ENCODE measurements at places on chromosomes 16 and 17.
A peak's percentile ranks its signal among the peaks of the same experiment; 100 is the strongest.

DNA sequence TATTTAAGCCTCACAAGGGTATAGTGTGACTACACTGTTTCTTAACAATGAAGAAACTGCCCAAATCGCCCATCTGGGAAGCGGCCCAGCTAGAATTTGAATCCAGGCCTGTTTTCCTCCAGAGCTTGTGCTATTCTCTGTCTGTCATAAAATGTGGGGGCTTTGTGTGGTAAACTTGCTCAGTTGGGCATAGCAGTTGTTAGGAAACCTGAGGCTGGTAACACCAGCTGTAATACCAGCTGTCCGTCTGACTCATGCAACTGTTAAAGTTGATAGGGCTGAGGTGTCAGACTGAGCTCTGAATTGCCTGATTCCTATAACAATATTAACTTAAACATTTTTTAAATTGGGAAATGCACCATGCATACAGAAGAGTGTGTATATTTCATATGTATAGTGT, 9.3 kb downstream of the NOD2 start:
- H3K27me3 ChIP-seq = no peaks in the 10 kb centered on the region
- H3K27ac ChIP-seq = no peak overlapping the region
- H3K4me3 ChIP-seq = no peak overlapping the region
- H3K4me1 ChIP-seq = peaks cover 20% of the 10 kb centered on the region

- no peak overlapping the region for H3K4me3 ChIP-seq
- no peak for DNase-seq
- H3K36me3 ChIP-seq = no peaks in the 10 kb centered on the region
- H3K27me3 ChIP-seq = no peaks in the 10 kb centered on the region
- H3K27ac ChIP-seq = no peak overlapping the region
- H3K4me1 ChIP-seq = peaks cover 12% of the 10 kb centered on the region
These were observed 204.9 kb downstream of the PRKCA start for GRCh38 chr17:66507103-66507923.

- DNase-seq = no peak
- no peaks in the 10 kb centered on the region for H3K27me3 ChIP-seq
- no peaks in the 10 kb centered on the region for H3K4me1 ChIP-seq
- H3K27ac ChIP-seq = no peak overlapping the region
These were observed 48.7 kb upstream of the NLK start for GRCh38 chr17:27993723-27994310.

GRCh38 chr16:24036614-24037013, 200.8 kb downstream of the PRKCB start:
- no peaks in the 10 kb centered on the region for H3K27me3 ChIP-seq
- no peaks in the 10 kb centered on the region for H3K4me1 ChIP-seq
- no peak overlapping the region for H3K27ac ChIP-seq
- no peaks in the 10 kb centered on the region for H3K36me3 ChIP-seq

- no peaks in the 10 kb centered on the region for H3K27me3 ChIP-seq
- H3K4me1 ChIP-seq = no peaks in the 10 kb centered on the region
- DNase-seq = no peak
- peaks cover 12% of the 10 kb centered on the region for H3K36me3 ChIP-seq
These were observed 96.3 kb downstream of the NDEL1 start for GRCh38 chr17:8532021-8532420.

DNA sequence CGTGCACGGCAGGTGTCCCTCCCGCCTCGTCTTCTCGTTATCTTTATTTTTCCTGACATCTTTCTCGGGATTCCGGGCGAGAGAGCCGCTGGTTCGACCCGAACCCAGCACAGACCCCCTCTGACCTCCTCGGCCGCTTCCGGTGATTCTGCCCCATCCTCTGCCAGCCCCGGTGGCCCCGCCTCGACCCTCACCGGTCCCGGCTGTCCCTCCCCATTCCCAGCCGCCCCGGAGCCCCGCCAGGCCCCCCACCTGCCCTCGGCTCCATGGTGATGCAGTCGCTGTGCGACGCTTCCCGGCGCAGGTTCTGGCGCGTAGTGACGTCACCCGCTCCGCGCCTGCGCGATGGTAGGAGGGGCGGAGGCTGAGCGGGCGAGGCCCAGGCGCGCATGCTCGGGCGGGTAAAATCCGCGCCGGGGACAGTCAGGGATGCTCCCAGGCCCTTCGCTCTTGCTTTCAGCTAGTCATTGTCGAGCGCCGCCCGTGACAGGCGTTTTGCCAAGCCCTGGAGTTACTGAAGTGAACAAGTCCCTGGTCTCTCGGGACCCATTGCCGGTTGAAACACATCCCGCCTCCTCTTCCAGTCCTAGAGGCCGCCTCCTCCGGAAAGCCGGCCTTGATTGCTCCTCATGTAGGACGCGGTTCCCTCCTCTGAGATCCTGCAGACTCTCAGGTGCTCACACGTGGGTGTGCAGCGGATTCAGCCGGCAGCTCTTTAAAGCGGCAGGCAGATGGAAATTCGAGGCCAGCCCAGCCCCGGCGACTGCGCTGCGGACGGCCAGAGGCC, at the start of gene MTHFSD:
TSS of gene MTHFSD (minus strand) at position 319 of the 787 bp plus-strand sequence. CDS start at position 268, 51 bp downstream.
- H3K27ac ChIP-seq = peak within 1 kb of the TSS; percentile 95
- H3K4me1 ChIP-seq = peaks cover 14% of the 10 kb centered on the region
- DNase-seq = peak; percentile 94

DNA sequence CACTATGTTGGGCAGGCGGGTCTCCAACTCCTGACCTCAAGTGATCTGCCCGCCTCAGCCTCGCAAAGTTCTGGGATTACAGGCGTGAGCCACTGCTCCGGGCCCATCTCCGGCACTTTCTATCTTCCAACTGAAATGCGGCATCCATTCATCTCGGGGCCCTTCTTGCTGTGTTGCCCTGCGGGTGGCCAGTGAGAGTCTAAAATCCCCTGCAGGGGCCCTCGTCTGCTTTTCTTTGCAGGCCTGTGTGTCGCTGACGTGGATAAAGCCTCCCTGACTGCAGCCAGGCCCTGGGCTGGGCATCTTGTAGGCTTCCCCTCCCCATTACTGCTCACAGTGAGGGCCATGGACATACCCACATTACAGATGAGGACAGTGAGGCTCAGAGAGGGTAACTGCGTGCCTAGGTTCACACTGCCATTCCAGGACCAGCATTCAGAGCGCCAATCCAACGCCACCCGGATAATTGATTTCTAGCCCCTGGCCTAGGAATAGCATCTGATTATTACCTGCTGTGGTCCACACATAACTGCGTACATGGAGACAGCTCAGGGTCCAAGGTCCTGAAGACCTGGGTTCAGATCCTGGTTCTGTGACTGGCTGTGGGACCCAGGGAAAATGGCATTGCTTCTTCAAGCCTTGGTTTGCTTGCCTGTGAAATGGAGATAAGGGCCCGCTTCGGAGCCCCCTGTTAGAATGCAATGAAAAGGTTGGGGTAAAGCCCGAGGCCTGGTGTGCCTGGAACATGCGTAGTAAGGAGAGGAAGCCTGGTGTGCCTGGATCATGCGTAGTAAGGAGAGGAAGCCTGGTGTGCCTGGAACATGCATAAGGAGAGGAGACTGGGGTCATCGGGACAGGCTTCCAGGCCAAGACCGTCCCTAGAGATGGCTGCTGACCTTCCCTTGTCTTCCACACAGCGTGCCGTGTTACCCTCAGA, 25.0 kb downstream of the CRISPLD2 start:
- H3K27me3 ChIP-seq = peaks cover 6% of the 10 kb centered on the region
- no peak for DNase-seq
- peaks cover 12% of the 10 kb centered on the region for H3K36me3 ChIP-seq

DNA sequence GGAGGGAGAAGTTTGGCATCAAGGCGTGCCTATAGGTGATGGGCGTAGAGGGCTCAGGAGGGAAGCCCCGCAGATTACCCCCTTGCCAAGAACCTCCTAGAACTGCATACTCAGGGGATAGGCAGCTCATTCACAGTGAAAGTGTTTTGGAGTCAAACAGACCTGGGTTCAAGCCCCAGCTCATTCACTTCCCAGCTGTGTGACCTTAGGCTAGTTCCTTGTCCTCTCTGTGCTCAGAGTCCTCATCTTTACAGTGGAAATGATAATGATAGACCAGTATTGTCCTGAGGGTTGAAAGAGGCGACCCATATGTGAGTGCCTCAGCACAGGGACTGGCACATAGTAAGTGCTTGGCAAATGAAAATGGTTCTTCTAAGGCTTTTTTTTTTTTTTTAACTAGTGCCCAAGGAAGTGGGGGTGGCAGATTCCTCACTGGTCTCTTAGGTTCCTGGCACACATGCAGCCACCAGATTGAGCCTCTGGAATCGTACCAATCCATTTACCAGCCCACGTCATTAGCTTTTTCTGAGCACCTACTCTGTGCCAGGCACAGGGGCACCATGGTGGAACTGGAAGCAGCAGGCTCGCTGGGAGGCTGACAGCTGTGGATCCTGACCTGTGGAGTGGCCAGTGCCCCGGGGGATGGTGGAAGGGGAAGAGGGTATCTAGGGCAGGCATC, 75.8 kb downstream of the SREBF1 start:
- peaks cover 7% of the 10 kb centered on the region for H3K4me1 ChIP-seq
- no peak overlapping the region for H3K27ac ChIP-seq
- H3K36me3 ChIP-seq = peaks cover 6% of the 10 kb centered on the region
- no peak overlapping the region for H3K4me3 ChIP-seq

GRCh38 chr17:75240394-75241142, 20.8 kb downstream of the GGA3 start:
- no peak overlapping the region for H3K4me3 ChIP-seq
- no peaks in the 10 kb centered on the region for H3K4me1 ChIP-seq
- H3K36me3 ChIP-seq = peaks cover 100% of the 10 kb centered on the region
- DNase-seq = no peak
- no peak overlapping the region for H3K27ac ChIP-seq

DNA sequence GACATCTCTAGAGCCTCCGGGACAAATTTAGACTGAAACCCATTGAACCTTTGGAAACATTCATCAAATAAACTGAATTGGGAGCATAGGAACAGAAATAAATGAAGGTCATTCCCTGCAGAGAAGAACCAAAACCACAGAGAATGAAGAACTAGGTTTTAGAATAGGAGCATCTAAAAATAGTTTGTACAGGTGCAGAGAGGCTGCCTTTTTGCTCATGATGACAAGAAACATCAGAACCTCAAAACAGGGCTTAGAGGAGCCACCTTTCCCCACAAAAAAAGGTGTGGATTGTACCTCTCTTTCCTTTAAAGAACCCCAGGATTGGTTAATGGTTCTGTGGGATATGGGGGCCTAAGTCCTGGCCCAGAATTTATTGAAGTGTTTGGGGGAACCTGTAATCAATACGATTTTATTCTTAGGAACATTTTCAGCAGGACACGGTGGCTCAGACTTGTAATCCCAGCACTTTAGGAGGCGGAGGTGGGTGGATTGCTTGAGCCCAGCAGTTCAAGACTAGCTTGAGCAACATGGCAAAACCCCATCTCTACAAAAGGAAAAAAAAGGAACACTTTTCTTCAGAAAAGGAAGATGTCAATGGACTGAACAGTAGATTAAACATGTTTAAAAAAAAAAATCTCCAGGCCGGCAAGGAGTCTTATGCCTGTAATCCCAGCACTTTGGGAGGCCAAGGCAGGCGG, 37.7 kb upstream of the SLC47A1 start:
- no peak overlapping the region for H3K27ac ChIP-seq
- no peaks in the 10 kb centered on the region for H3K27me3 ChIP-seq
- no peak for DNase-seq
- H3K4me3 ChIP-seq = no peak overlapping the region
- H3K4me1 ChIP-seq = no peaks in the 10 kb centered on the region
- no peaks in the 10 kb centered on the region for H3K36me3 ChIP-seq

DNA sequence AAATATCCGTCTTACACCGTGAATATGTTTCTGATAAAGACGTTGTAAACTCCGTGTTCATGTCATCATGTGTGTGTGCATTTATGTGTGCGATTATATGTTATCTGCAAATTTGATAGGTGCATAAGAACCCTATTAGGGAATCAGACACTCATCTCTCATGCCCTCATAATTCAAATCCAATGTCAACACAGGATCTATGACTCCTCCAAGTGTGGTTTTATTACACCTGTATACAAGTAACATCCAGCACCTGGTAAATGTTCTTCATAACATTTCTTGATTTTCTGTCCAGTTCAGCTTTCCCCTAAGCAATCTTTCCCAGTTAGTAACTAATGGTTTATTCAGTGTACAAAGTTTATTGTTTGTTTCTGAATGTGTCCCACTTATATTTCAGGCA, 681.9 kb downstream of the CDH11 start:
- DNase-seq = no peak
- peaks cover 4% of the 10 kb centered on the region for H3K4me1 ChIP-seq
- no peak overlapping the region for H3K4me3 ChIP-seq
- no peaks in the 10 kb centered on the region for H3K27me3 ChIP-seq

DNA sequence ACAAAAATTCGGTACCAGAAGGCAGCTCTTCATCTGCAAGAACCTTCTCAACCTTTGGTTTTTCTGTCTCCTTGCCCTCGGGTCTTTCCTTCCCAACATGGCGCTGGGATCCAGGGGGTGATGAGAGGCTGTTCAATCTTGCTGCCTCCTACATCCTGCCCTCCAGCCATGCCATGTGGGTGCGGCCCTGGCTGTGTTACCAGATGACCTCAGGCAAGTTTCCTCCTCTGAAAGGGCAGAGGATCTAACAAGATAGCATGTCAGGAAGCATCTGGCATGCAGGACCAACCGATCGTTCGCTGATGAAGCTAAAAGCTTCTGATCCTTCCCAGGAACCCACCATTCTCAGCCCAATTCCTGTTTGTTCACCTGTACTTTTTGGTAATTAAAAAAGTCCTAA, 36.8 kb upstream of the BCAR1 start:
- H3K27ac ChIP-seq = peak overlapping the region; percentile 61
- peaks cover 24% of the 10 kb centered on the region for H3K4me1 ChIP-seq
- H3K4me3 ChIP-seq = no peak overlapping the region
- H3K36me3 ChIP-seq = peaks cover 26% of the 10 kb centered on the region
- peak; percentile 57 for DNase-seq

DNA sequence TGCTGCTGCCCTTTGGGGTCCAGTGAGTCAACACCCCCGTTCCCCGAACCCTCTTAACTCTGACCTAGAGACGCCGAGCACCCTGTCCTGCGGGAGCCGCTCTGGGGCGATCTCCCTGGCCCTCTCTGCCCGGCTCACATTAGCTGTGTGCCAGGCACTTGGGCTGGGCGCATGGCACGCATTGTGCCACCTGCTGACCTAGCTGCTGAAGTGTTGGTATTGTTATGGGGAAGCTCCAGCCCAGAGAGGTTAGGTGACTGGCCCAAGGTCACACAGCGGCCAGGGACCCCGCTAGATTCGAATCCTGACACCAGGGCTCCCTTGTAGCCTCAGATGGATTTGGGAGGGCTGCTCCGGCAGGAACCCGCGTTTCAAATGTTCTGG, 1.1 kb downstream of the HSD17B1 start:
- peak overlapping the region; percentile 96 for H3K27ac ChIP-seq
- H3K36me3 ChIP-seq = peaks cover 5% of the 10 kb centered on the region
- no peaks in the 10 kb centered on the region for H3K27me3 ChIP-seq
- DNase-seq = no peak
- peak overlapping the region; percentile 89 for H3K4me3 ChIP-seq

GRCh38 chr16:23757116-23757515, 2.3 kb downstream of the CHP2 start:
- H3K4me1 ChIP-seq = peaks cover 10% of the 10 kb centered on the region
- H3K27me3 ChIP-seq = peaks cover 57% of the 10 kb centered on the region
- H3K4me3 ChIP-seq = no peak overlapping the region
- no peak overlapping the region for H3K27ac ChIP-seq
- DNase-seq = no peak
- no peaks in the 10 kb centered on the region for H3K36me3 ChIP-seq

GRCh38 chr17:57699751-57700219, 45.3 kb downstream of the CCDC182 start:
- H3K27me3 ChIP-seq = no peaks in the 10 kb centered on the region
- no peaks in the 10 kb centered on the region for H3K4me1 ChIP-seq
- no peak overlapping the region for H3K27ac ChIP-seq
- no peak for DNase-seq

GRCh38 chr17:199806-200545, 18.5 kb upstream of the DOC2B start:
- peak overlapping the region; percentile 6 for H3K4me3 ChIP-seq
- H3K36me3 ChIP-seq = no peaks in the 10 kb centered on the region
- H3K27ac ChIP-seq = no peak overlapping the region
- DNase-seq = peak; percentile 30
- peaks cover 22% of the 10 kb centered on the region for H3K4me1 ChIP-seq
